ENCODE measurements at places on chromosomes 5 and 9. TPM values are rescaled to one million over a fixed set of nuclear protein-coding genes. Genes with fewer than 3 reads are reported as not detected.

ABO gene
- total RNA-seq, result not detected

CORO2A gene
- total RNA-seq, result under 0.01 TPM

NUDT2 gene
- total RNA-seq, result 17.8 TPM

TMEM232 gene
- 5.1 TPM for total RNA-seq

TRIM14 gene
- total RNA-seq, result 6.3 TPM

AFF4 gene
- 56.3 TPM for total RNA-seq

ZNF454 gene
- total RNA-seq, result 0.78 TPM

SLC36A2 gene
- total RNA-seq, result not detected

PHF2 gene
- 9.2 TPM for total RNA-seq

ZNF658 gene
- total RNA-seq, result 3.7 TPM

FAM169A gene
- total RNA-seq, result under 0.01 TPM

FAM163B gene
- total RNA-seq, result not detected
